ENCODE measurements at places on chromosomes 4 and X.

DNA sequence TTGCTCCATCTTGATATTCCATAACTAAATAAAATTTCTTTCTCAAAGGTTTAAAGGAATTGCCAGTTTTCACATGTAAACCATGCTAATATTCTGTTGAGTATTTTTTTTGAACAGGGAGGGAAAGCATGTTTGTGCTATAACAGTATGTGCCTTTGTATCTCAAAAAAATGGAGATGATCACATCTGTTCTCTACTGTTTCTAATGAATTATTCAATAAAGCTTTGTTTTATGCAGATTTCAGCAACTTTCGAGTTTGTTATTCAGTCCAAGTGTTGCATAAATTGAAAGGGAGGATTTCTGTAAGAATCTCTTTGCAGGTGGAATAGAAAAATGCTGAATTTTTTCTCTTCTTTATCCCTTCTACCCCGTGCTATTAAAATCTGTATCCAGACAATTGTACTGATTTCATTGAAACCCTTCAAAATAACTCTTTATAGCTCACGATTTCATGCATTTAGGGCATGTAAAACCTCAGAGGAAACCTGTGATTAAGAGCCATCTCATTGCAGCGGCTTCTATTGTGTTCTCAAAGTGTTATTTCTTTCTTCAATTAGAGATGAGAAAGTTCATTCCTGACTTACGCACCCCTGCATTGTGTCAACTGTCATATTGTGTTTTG, 42.1 kb downstream of the NEIL3 start:
- DNase-seq: no peak

DNA sequence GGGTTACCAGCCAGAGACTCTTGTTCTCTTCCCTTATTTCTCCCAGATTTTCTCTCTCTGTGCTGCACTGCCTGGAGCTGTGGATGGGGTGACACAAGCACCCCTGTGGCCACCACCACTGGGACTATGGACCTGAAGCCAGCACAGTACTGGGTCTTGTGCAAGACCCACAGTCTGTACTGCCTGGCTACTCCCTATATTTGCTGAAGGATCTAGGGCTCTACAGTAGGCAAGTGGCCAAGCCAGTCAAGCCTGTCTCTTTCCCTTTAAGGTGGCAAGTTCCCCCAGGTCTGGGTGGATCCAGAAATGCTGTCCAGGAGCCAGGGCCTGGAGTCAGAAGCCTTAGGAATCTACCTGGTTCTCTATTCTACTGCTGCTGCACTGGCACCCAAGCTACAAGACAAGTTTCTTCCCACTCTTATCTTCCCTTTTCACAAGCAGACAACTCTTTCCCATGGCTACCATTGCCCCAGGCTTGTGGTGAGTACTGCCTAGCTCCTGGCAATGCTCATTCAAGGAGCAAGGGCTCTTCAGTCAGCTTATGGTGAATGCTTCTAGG, 28.4 kb upstream of the CT47A1 start:
- DNase-seq: no peak

DNA sequence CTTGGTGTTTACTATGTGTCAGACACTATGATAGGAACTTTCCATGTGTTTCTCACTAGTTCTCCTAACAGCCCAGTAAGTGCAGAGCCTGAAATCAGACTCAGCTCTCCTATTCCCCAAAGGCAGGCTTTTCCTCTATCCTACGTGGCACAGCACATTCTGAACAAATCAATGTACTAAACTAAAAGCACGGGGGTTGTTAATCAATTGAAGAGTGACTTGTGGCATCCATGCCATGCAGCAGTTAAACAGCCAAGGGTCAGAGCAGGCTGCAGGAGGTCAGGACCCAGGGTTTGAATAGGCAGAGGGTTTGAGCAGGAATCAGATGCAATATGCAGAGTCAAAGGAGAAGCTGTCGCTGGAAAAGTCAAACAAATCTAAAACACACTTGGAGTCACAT, 289.7 kb upstream of the LDB2 start:
- DNase-seq: no peak

DNA sequence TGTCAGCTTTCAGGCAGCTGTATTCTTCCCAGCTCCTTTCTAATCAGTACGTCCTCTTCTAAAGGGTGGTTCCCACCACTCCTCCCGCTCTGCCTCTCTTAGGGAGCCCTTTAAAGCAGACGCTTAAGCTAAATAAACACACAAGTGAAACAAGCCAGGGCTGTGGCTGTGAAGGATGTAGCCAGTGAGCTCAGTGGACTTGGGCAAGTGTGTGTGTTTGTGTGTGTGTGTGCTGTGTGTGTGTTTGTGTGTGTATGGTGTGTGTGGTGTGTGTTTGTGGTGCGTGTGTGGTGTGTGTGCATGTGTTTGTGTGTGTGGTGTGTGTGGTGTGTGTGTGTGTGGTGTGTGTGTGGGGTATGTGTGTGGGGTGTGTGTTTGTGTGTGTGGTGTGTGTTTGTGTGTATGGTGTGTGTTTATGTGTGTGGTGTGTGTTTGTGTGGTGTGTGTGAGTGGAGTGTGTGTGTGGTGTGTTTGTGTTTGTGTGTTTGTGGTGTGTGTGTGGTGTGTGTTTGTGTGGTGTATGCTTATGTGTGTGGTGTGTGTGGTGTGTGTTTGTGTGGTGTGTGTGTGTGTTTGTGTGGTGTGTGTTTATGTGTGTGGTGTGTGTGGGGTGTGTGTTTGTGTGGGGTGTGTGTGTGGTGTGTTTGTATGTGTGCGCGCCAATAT, 283.3 kb downstream of the PTTG2 start:
- no peak for DNase-seq

DNA sequence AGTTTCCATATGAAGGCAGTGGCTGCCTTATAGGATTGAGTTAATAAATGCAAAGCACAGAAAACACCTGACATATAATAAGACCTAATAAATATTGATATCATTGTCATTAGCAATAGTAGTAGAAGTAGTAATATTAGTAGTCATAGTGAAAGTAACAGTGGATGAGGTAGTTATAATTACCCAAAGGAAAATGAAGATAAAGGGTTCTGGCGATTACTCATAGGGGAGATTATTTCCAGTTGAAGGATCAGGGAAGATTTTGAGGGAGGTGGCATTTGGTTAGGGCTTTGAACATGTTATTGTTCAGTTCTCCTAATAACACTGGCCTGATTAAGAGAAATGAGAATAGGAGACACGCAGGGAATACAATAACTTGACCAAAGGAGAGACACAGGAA, 131.9 kb upstream of the GPRIN3 start:
- no peak for DNase-seq

DNA sequence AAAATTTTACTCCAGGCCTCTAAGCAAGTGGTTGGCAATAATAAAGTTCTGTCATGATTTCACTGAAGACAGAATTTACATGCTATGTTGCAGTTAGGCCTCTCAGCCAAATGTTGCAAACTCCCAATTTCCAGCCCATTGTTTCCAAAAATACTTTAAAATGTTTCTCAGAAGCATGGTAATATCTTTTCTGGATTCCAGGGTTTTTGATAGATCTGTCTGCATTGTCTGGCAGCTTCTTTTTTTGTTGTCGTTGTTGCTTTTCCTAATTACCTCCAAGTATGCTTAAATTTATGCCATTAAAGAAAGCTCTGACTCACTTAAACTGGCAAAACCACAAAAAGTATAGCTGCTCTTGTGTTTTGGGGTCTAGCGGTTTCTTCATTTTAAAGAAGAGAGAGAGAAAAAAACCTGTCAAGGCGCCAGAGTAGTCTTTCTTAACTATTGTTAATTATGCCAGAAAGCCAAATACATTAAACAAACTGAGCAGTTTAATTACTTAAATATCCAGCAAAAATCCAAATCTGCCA, 97.0 kb downstream of the AGTR2 start:
- DNase-seq: no peak

DNA sequence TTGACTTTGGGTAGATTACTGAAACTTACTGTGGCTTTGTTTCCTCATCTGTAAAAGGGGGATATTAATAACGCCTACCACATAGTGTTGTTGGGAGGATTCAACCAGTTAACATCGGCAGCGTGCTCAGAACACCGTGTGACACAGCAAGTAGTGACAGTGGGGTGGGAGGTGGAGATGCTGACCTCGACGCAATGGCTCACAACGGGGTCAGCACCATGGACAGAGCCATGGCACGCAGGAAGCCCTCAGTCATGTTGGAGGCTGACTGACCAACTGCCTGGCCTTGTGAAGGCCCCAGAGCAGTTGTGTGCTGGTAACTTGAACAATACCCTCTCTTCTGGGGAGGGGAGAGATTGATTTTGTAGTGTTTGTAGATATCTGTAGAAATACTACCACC, 93.2 kb downstream of the WFS1 start:
- DNase-seq: peak; percentile 5

- DNase-seq: no peak
Measured at GRCh38 chrX:10526451-10526850, 93.9 kb downstream of the MID1 start.
